ENCODE measurements at places on chromosomes 7 and 10.
A peak's percentile ranks its signal among the peaks of the same experiment; 100 is the strongest.

GRCh38 chr7:36149694-36150452, 3.2 kb upstream of the EEPD1 start:
- no peak for DNase-seq

GRCh38 chr10:105207476-105207995, 566.4 kb downstream of the SORCS3 start:
- no peak for DNase-seq

DNA sequence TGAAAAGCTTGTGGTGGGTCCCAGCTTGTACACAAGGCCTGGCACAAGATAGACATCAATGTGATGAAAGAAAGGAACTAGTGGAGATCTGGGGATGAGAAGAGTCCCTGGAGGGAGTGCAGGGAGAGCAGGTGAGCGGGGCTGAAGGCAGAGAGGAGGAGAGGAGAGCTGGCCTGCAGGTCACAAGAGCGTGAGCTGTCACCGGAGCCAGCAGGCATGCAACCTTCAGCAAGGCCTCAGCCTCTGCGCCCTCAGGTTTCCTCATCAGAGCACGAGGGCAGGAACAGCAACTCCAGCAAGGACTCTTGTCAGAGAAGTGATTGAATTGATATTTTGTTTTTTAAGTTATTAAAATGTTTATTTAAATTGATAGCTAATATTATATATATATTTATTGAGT, 188.6 kb downstream of the CXCL12 start:
- no peak for DNase-seq

- no peak for DNase-seq
Measured at GRCh38 chr7:128458956-128459355, 3.3 kb downstream of the HILPDA start.

DNA sequence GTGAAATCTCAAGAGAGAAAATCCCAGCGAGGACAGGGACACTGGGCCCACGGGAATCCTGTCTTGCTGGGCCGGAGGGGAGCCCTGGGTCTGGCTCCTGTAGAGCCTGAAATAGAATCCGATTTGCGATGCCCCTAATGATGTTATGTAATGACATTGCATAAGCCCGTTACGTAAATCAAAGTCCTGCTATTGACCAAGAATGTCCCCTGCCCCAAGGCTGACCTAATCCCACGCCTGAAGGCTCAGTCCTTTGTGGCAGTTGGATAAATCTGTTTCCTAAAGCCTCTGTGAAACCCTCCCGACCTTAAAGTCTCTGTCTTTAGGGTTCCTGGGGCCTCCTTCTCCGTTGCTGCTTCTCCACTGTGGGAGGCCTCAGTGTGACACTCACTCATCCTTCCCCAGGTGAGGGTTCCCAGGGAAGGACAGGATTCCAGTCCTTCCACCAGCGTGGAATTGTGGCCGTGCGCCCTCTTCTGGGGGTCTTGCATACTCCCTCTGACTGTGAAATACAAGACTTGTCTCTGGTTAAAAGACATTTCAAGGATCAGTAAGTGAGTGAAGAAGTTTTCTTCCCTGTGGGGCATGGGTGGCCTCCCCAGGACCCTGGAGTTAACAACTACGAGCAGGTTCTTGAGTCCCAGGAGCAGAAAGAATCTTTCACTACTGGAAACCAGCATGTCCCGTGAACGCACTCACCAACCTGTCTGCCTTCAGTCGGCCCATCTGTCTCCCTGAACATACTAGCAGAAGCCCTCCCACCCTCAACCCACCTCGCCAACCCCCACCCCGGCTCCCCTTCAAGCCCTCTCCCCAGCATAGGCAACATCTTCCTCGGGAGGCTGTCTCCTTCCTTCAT, 19.8 kb downstream of the ZNF467 start:
- peak; percentile 79 for DNase-seq

DNA sequence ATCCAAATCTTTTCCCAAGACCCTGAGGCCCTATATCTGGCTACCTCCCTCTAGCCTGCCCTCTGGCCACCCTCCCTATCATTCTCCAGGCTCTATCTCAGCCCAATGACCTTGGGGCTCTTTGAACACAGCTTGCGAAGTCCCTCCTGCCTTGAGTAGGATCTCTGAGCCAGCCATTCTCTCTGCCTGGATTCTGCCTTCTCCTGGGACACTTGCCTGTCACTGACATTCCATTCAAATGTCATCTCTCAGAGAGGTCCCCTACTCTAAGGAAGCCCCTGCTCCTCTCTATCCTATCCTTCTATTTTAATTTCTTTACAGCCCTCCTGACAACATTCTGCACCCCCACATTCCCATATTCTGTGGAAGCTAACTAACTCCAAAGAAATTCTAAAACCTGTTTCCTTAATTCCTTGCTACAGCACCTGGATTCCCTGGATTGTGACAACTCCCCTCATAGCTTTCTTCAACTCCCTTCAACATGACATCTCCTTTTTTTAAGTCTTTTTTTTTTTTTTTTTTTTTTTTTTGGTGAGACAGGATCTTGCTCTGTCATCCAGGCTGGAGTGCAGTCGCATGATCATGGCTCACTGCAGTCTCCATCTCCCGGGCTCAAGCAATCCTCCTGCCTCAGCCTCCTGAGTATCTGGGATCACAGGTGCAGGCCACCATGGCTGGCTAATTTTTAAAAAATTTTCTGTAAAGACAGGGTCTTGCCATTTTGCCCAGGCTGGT, 81.0 kb upstream of the ASAH2 start:
- no peak for DNase-seq

GRCh38 chr10:53667063-53667462, 894.5 kb upstream of the MBL2 start:
- DNase-seq: no peak

DNA sequence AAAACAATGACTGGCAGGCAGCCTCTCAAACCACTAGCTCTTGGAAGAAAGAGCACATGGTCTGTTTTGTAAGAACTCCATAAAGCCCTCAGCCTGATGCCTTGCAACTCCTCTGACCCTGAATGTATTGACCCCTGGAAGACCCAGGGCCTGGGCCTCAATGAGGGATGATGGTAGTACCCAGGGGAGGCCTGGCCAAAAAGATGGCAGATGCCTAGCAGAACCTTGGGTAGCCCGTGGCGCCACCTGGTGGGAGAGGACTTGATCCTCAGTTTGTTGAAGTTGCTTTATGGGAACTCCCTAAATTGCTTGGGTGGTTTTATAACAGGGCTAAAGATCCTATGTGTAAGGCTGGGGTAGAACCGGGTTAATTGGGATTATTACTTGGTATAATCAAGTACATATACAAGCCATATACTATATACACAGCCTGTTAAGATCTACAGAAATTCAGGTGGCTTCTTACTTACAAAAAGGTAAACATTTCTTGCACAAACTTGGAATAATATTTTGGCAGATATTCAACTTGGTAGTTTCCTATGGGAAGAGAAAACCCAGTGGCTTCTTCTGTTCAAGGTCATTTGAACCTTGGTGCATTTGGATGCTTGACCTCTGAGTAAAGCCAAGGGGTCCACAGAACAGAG, 95.8 kb upstream of the CACUL1 start:
- peak; percentile 79 for DNase-seq

GRCh38 chr10:45091968-45092367, 91.2 kb downstream of the ZNF22 start:
- no peak for DNase-seq

DNA sequence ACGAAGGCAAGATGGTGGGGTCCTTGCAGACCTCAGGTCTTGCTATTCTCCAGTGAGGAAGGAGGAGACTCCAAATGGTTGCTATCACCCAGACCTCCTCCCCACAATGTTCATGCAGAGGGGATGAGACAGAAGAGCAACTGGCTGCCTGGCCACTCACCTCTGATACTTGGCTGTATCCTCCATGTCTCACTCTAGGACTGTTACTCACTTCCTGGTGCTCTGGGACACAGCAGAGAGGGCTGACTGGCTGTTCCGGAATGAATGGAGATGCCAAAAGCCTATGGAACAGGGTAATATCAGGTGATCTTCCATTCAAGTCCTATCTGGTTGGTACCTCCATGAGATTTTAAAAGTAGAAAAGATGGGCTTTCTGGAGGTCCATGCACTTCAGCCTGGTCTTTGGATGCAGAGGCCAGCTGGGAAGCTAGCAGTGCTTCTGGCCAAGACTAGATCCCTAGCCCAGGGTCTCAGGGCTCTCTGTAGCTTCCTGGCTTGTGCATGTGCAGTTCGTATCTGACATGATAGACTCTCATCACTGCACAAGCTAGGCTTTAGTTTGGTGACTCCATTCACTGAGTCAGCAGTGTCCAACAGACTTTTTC, 27.0 kb upstream of the ABI1 start:
- no peak for DNase-seq

DNA sequence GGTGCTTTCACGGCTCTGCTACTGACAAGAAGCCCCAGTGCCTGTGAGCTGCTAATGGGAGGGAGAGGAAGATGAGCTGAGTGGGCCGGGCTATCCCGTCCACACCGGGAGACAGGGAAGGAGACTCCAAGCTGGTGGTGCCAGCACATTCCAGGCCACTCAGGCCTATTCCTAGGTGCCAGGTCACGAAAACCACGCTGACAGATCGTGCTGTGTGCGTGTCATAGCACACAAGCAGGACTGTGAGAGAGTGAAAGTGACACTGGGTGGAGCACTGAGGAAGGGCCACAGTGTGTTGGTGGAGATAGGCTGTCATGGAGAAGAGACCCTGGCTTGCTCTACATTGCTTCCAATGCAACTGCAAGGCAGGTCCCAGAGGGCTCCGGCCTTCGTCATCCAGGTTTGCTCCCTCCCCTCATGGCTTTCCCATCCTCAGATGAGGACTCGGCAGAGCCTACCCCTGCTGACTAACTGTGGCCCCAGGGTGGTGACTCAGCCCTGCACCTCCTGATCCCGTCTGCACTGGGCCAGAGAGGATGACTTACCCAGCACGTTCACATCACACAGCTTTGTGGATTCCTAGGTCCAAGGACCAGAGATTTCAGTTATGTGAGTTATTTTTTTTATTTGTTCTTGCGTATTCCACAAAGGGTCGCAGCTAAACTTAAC, 167.3 kb downstream of the EGFR start:
- no peak for DNase-seq

DNA sequence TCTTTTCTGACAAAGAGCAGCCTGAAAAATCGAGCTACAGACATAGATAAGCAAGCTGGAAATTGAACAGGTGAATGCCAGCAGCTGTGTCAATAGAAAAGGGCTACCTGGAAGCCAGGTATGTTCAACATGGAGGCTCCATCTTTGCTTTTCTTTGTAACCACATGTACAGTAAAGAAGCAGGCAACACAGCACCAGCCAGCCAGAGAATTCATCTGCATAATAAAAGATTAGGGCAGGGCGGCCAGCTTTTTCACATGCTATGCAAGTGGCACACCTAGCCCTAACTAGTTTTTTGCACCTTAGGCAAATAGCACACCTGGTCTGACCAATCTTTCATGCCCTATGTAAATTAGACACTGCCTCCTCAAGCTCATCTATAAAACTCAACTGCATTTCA, 25.7 kb downstream of the COG5 start:
- DNase-seq: no peak

- no peak for DNase-seq
Measured at GRCh38 chr7:144908943-144909556, 73.2 kb upstream of the TPK1 start.

GRCh38 chr10:80465839-80466590, 11.9 kb downstream of the TSPAN14 start:
- no peak for DNase-seq

GRCh38 chr10:116828116-116828515, 21.2 kb upstream of the ENO4 start:
- DNase-seq: no peak

GRCh38 chr10:44933451-44934321, 22.5 kb downstream of the TMEM72 start:
- DNase-seq: no peak

DNA sequence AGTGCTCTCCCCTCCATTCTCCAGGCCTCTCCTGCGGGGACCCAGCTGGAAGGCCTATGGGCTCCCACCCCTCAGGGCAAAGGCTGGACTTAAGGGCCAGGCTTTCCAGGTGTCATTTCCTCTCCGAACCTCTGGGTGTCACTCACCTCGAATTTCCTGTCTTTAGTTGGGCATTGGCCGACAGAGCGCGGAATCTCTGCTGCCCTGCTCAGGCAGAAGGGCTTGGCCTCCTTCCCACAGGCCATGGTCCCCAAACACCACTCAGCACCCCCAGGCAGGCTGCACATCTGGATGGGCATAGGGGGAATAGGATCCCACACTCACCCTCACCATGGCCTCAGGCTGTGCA, 212.9 kb downstream of the CCSER2 start:
- DNase-seq: peak; percentile 34

GRCh38 chr7:99453105-99453504, 12.9 kb downstream of the ATP5MF start:
- no peak for DNase-seq

DNA sequence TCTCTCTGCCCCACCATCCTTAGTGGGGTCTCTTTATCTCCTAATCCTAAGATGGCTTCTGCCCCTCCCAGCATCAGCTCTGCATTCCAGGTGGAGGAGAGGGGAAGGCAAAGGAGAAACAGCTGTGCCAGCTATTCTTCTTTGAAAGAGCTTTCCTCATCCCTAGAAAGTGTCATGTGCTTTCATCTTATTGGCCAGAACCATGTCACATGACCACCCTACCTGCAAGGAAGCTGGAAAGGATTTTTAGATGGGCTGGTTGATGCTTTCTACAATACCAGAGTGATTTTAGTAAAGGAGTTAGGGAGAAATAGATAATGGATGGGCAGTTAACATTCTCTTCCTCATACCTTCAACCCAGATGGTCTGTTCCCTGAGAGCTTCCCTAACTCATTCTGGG, 141.1 kb downstream of the INSYN2A start:
- DNase-seq: no peak

DNA sequence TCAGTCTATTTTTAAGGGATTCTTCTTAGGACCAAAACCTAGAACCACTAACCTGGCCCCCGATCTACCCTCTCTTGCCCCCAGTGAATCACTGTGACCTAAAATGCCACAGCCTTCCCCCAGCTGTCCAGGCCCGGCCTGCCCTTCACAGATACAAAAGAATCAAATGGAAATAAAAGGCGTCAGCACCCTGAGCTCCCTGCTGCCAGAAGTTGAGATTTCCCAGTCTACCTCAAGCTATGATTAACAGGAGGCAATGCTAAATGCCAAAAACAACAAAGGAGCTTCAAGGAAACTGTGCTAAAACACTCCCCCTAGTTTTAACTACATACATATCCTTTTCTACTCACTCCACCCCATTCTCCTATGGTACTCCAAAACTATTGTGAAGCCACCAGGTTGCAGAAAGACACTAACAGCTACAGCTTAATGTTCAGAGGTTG, 67.8 kb downstream of the GSAP start:
- DNase-seq: no peak

- no peak for DNase-seq
Measured at GRCh38 chr7:74318043-74318442, 28.8 kb downstream of the CLIP2 start.

Measured in HEK293T (cell line).